ENCODE measurements at places on chromosomes 3 and 15.
A peak's percentile ranks its signal among the peaks of the same experiment; 100 is the strongest.

DNA sequence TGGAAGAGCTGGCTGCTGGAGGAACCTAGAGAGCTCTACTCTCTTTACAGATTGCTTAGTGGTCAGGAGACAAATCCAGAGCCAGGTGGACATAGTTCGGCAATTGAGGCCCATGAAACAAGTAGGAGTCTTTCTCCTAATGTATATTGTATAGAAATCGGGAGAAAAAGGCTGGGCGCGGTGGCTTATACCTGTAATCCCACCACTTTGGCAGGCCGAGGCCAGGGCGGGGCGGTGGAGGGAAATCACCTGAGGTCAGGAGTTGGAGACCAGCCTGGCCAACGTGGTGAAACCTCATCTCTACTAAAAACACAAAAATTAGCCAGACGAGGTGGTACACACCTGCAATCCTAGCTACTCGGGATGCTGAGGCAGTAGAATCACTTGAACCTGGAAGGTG lies 10.8 kb downstream of the RAD54L2 start:
- no peaks in the 10 kb centered on the region for H3K27me3 ChIP-seq
- H3K4me1 ChIP-seq = peaks cover 8% of the 10 kb centered on the region
- no peak for DNase-seq
- peaks cover 14% of the 10 kb centered on the region for H3K36me3 ChIP-seq

- H3K27ac ChIP-seq = no peak overlapping the region
- H3K36me3 ChIP-seq = no peaks in the 10 kb centered on the region
- no peaks in the 10 kb centered on the region for H3K27me3 ChIP-seq
- peaks cover 18% of the 10 kb centered on the region for H3K4me1 ChIP-seq
These were observed 36.8 kb downstream of the TRANK1 start for GRCh38 chr3:36907911-36908646.

DNA sequence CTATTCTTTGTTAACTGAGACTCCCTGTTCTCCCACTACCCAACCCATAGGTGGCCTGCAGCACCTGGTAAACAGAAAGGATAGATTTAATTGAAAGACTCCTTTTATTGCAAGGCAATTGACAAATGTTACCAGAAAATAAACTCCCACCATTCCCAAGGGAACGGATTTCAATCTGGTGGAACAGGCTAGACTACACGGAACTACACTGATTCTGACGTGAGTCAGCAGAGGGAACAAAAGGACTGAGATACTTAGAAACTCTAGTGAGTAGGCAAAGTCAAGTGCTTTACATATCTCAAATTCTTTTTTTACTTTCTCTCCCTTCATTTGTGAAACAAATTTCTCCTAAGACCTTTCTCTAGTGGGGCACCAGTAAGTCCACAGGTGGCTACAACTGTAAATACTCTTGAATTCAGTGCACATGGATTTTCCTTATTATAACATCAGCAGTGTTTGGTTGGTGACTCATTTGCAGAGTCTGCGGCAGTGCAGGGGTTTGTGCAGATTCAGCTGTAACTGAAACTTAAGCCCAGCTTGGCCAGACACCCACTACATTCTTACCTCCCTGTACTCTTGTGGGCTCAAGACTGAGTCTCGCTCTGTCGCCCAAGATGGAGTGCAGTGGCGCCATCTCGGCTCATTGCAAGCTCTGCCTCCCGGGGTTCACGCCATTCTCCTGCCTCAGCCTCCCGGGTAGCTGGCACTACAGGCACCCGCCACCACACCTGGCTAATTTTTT lies 34.3 kb upstream of the PLSCR2 start:
- peaks cover 58% of the 10 kb centered on the region for H3K4me1 ChIP-seq
- H3K36me3 ChIP-seq = peaks cover 6% of the 10 kb centered on the region
- no peaks in the 10 kb centered on the region for H3K27me3 ChIP-seq

GRCh38 chr3:171614318-171614921 lies 154.2 kb upstream of the TNIK start:
- peaks cover 5% of the 10 kb centered on the region for H3K36me3 ChIP-seq
- no peak overlapping the region for H3K4me3 ChIP-seq
- H3K27me3 ChIP-seq = no peaks in the 10 kb centered on the region
- peak; percentile 68 for DNase-seq
- no peaks in the 10 kb centered on the region for H3K4me1 ChIP-seq
- no peak overlapping the region for H3K27ac ChIP-seq
